Pons (tissue), 1 donor: ENCODE measurements at places on chromosomes 5 and 9.

GRCh38 chr9:9215050-9215449 is 1397.8 kb downstream of the PTPRD start:
- no peak for DNase-seq

GRCh38 chr9:127172066-127172707 is 49.8 kb upstream of the ANGPTL2 start:
- no peak for DNase-seq

DNA sequence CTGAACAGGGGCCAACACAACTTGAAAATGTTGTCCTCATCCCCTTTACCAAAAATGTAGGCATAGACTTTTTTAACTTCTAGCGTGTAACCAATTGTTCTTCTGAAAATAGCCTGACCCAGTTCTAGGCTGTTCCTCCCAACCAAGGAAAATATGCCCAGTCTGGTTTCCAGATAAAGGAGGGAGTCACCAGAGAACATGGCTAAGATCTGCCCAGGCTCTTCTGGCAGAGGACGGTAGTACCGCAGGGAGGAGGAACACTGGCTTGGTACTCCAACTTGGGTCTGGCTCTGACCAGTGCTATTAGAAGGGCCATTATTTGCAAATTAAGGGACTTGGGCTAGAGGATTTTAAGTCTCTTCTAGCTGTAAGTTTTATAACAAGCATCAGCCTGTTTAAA is 63.1 kb downstream of the GRAMD2B start:
- peak; percentile 42 for DNase-seq

GRCh38 chr5:123303802-123304201 is 119.4 kb downstream of the CEP120 start:
- no peak for DNase-seq
